ENCODE measurements at places on chromosomes 12 and 14.

DNA sequence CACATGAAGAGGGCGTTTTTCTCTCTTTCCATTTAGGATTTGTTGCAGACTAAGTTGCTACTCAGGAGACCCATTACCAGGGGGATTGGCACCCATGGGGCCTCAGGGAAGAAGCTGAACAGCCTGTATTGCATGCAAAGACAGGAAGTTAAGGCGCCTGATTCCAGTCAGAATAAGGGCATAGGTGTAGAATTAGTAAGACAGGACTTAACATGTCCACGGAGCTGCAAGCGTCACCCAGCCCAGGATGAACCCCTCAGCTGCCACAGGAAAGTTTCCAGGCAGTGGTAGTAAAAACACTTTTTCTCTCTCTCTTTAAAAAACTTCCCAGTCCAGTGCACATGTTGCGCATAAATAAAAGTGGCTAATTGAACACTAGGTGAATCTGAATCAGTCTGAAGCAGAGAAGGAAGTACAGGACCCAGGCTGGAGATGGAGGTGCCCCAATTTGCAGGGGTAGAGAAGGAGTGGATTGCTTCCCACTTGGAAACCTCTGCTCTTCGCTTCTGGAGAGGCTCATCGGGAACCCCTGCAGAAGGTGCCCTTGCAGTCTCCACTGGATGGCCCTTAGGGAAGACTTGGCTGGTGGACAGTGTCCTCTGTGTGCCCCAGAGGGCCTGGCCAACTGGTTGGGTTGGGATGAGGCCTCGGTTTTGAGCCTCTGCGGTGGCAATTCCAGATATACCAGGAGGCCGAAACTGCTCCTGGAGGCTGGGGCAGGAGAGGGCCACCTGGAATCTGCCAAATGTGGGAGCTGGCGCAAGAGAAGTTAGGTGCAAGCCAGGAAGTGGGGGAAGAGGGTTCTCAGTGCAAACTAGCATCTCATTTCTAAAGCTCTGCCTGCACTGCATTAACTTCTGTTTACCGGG is 10.7 kb upstream of the TBX3 start:
- DNase-seq = no peak

- peak; percentile 30 for DNase-seq
Measured at GRCh38 chr12:90253136-90253535, 544.5 kb upstream of the ATP2B1 start.

DNA sequence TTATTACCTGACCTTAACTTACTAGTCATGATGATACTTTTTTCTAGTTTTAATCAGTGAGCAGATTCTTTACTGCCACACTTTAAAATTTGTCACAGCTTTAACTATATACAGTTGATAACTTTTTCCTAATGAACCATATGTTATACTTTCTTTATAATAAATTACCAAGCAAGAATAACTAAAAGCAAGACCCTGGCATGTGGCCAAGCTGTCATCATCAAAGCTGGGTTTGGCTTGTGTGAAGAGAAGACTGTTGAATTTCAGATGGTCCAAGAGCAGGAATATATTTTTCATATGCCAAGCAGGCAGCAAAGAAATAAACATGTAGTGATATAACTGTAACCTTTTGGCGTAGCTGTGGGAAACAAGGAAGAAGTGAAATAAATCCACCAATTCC is 93.5 kb downstream of the PUS7L start:
- DNase-seq = no peak

GRCh38 chr12:75636607-75637006 is 125.2 kb upstream of the KRR1 start:
- DNase-seq = no peak

- no peak for DNase-seq
Measured at GRCh38 chr12:93964936-93965335, 183.4 kb upstream of the PLXNC1 start.
